ENCODE measurements at places on chromosomes 12 and 14.

GRCh38 chr14:58769011-58769643 lies 131.4 kb downstream of the DACT1 start:
- no peak for DNase-seq

- DNase-seq = no peak
These were observed 158.6 kb downstream of the OTOGL start for GRCh38 chr12:80257920-80258319.

DNA sequence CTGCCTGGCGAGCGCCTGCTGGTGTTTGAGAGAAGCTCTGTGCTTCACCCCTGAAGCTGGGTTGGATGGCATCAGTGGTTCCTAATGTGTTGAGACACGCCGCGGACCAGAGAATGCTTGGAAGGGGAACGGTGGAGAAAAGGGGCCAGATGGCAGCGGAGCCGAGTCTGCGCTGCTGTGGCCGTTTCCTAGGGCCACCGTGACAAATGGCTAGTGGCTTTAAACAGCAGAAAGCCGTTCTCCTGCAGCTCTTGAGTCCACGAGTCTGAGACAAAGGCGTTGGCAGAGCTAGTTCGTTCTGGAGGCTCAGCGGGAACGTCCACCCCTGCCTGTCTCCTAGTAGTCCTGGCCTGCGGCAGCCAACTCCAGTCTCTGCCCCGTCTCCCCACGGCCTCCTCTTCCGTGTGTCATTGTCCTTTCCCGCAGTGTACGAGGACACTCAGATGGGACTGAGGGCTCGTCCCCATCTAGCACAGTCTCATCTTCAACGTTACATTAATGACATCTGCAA lies 103.6 kb downstream of the ADGRD1 start:
- DNase-seq = no peak

DNA sequence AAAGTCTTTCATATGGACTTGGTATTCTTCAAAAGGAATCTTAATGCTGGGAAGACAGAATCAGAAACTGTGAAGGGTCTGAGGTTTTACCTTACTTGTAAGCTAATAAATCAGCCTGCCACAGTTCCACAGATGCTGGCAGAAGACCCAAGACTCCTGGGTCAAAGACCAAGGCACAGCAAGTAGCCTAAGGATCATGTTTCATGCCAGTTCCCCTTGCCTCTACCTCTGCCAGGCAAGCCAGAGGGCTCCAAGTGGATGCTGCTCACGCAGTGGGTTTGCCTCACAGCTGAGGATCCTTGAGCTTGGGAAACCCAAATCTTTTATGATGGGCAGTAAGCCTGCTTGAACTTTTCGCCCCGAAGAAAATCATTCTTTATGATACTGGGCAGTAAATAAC lies 15.2 kb upstream of the RXYLT1 start:
- DNase-seq = no peak

DNA sequence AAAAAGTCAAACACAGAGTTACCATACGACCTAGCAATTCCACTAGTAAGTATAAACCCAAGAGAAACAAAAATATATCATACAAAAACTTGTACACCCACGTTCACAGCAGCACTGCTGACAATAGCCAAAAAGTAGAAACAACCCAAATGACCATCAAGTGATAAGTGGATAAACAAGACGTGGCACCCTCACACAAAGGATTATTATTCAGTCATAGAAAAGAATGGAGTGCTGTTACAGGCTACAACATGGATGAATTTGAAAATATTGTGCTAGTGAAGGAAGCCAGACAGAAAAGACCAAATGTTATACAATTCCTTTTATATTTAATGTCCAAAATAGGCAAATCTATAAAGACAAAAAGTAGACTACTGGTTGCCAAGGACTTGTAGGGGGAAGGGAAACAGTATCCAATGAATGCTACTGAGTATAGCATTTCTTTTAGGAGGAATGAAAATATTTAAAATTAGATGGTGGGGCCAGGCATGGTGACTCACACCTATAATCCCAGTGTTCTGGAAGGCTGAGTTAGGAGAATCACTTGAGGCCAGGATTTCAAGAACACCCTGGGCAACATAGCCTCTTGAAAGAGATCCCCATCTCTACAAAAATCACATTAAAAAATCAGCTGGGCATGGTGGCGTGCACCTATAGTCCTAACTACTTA lies 41.9 kb downstream of the SPTLC2 start:
- DNase-seq = no peak

GRCh38 chr14:78486081-78486480 lies 315.9 kb downstream of the NRXN3 start:
- DNase-seq = no peak

- DNase-seq = no peak
These were observed 11.4 kb downstream of the MCRS1 start for GRCh38 chr12:49556391-49557186.

DNA sequence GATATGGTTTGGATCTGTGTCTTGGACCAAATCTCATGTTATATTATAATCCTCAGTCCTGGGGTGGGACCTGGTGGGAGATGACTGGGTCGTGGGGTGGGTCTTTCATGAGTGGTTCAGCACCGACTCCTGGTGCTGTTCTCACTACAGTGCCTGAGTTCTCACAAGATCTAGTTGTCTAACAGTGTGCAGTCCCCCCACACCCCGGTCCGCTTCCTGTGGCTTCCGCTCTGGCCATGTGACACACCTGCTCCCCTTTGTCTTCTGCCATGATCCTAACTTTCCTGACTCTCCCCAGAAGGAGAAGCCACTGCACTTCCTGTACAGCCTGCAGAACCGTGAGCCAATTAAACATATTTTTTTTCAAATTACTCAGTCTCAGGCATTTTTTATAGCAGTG lies 1262.2 kb downstream of the TMEM121 start:
- DNase-seq = no peak

DNA sequence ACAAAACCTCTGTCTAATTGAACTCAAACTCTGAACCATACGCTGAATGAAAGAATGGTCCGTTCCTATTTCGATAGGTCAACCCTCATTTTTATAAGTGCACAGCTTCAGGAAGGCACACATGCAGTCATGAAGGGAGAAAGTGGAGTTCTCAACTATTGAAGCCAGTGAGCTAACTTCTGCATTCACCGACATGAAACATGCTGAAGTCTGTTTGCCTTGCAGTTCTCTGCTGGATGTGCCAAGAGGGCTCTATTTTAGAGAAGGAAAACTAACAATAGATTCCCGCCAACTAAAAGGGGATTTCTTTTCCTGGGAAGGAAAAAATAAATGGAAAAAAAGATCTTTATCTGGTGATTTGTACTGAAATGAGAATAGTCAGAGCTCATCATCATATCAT lies 191.0 kb upstream of the PLEKHG7 start:
- DNase-seq = peak; percentile 76

DNA sequence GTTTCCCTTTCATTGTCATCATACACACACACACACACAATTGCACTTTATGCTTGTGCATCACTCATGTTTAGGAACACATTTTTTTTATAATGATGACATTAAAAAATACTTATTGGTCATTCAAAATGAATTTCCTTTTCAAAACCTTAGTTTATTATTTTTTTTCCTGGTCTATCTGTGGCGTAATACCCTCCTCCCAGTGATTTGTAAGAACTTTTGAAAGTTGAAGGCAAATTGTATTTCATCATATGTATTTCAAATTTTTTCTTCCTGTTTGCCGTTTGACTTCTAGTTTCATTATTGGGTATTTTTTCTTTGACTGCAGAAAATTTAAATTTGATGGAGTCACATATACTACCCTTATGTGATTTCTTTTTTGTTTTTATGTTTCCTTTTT lies 2.5 kb upstream of the LRRK2 start:
- peak; percentile 92 for DNase-seq

DNA sequence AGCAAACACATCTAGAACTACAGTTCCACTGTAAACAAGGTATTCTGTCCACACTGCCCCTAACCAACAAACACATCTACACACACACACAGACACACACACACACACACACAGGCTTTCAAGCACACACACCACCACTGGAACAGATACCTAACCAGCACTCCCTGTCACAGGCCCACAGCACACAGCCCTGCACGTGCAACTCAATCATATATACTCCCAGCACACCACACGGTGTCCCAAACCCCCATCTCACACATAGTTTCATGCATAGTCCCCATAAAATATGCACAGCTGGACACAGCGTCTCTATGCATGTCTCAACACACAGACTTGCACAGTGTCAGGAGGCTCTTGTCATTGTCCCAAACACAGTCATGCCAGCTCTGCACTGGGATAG lies 27.6 kb downstream of the KRT8 start:
- no peak for DNase-seq

DNA sequence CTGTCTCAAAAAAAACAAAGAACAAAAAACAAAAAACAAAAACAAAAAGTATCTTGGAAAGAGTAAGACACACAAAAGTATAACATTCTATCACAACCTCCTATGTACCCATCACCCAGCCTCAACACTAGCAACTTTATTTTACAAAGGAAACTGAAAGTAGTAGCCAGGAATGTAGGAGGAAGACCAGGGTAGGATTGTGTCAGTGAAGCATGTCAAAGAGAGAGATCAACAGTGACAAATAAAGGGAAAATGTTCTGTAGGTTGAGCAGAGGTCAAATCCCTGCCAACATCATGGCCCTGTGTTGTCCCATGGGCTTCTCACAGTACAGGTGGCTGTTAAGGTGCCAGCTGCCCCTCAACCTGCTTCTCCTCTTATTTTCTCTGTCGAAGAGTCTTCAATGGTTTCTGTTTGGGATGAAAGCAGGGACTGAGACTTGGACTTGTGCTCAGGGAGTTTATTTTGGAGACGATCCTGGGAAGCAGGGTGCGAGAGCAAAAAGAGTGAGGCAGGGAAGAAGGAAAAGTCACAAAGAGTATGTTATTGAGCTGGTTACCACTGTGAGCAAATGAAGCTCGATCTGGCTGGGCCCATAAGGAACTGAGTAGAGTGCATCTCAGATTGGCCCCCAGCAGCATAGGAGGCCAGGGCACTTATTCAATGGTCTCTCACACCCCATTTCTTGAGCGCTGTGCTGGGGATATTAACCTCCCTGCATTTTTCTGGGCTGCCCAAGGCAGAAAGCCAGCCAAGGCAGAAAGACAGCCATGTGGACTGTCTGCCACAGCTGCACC lies 29.4 kb upstream of the CTDSP2 start:
- peak; percentile 69 for DNase-seq

GRCh38 chr12:27709932-27710591 lies 570 bp upstream of the MRPS35 start:
- peak; percentile 33 for DNase-seq

DNA sequence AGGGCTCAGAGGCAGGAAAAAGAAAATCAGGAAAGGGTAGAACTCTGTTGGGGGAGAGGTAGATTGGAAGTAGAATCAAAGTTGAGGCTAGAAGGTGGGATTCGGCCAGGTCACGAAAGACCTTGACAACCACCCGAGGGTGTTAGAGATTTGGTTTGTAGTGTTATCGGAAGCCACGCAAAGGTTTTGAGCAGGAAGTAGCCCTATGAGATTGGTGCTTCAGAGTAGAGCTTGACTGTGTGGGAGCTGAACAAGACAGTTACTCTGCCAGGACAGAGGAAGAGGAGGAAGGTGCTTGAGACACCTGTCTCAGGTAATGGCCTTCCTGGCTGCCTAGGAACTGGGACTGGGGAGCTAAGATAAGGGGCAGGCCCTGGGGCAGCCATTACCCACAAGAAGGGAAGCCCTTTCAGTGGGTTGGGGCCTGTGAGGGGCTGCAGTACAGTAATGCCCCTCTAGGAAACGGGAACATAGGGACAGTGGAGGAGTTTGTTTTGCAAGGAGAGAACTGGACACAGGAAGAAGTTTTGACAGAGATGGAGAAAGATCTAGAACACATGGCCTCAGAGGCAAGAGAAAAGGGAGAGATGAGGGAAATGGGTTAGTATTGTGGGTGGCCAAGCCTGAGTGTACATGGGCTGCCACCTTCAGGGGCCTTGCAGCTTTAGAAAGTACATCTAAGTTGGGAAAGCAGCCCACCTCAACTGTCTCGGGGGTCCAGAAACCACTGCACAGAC lies 73.5 kb downstream of the RIN3 start:
- DNase-seq = peak; percentile 44

DNA sequence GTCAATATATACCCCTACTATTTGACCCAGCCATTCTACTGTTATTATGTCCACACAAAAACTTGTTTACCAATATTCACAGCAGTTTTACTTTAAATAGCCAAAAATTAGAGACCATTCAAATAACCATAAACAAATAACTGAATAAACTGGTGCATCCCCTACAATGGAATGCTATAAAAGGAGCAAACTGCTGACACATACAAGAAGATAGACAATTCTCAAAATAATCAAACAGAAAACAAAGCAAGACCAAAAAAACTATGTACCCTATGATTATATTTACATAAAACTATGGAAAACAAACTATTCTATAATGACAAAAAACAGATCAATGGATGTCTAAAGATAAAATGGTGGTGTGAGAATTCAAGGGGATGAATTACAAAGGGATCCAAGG lies 54.4 kb downstream of the RALGAPA1 start:
- no peak for DNase-seq

DNA sequence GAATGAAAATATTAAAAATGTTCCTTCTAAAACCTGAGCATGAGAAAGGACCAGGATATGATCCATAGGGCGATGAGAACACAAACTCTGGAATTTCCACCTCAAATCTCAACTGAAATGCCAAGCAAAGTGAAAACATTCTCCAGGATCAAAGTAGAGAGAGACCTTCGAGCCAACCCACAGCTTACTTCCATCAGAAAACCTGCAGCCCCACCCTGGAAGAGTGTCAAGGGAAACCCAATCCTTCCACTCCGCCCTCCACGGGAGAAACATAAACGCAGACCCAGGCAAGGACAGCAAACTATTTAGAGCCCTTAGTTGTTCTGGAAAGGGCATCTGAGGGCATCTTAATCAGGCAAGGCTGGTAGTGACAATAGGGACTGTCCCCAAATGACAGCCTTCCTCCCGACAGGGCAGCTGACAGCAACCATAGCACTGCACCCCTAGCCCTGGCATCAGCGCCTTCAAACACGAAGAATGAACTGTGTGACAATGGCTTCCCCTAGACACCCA lies 21.8 kb downstream of the SLC15A4 start:
- no peak for DNase-seq

DNA sequence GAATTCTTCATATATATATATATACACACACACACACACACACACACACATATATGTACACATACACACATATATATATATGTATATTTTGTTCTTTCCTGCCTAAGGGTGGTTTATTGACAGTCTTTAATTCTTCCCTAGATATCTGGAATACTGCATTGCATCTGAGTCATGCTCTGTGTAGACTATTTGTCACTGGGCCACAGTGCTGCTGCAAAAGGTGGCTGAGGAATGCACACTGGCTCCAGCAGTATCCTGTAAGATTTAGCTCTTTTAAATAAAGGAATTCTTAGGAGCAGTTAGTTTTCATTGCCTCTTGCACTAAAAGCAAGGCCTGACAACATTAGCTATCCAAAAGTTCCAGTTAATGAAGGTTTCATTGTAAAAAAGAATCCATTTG lies 200.9 kb downstream of the APAF1 start:
- no peak for DNase-seq
